Bronchial epithelial cell (primary cell): ENCODE measurements at places on chromosomes 13 and 19.
A peak's percentile ranks its signal among the peaks of the same experiment; 100 is the strongest.

- no peak for DNase-seq
Measured at GRCh38 chr13:51794964-51795363, 9.0 kb downstream of the DHRS12 start.

GRCh38 chr19:40357640-40358039 is 9.1 kb downstream of the PLD3 start:
- DNase-seq = no peak

DNA sequence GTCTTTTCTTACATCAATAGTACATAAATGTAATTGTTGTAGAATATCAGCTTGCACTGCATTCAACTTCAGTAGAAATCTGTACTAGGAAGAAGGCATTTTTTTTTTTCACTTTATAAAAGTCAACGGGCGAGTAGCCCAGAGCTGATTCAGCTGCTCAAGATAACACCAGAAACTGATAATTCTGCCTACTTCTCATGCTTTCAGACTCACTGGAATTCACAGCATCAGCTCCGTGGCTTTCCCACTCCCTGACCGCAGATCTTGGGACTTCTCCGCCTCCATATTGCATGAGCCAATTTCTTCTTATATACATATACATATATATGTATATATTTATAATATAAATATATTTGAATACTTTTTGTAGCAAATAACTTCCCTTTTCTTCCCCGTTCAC is 263.1 kb upstream of the RXFP2 start:
- DNase-seq = no peak

DNA sequence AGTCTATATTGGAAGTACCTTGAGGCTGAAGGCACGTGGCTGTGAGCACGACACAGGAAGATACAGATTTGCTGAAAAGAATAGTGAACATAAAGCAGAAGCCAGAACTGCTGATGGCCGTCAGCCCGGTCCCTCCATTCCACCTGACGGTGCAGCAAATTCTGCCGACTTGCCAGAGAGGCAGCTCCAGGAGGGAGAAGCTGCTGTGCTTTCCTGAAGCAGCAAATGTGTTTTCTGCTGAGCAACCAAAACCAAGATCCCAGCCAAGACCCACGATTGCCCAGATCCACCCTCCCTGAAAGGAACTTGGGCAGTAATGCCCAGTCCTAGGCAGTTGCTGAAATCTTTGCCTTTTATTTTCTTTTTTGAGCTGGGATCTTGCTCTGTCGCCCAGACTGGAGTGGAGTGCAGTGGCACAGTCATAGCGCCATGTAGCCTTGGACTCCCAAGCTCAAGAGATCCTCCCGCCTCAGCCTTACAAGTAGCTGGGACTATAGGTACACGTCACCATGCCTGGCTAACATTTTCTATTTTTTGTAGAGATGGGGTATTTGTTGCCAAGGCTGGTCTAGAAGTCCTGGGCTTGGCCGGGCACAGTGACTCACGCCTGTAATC is 7.0 kb upstream of the RCN3 start:
- no peak for DNase-seq

GRCh38 chr13:38530492-38530891 is 156.4 kb upstream of the FREM2 start:
- DNase-seq = peak; percentile 24

DNA sequence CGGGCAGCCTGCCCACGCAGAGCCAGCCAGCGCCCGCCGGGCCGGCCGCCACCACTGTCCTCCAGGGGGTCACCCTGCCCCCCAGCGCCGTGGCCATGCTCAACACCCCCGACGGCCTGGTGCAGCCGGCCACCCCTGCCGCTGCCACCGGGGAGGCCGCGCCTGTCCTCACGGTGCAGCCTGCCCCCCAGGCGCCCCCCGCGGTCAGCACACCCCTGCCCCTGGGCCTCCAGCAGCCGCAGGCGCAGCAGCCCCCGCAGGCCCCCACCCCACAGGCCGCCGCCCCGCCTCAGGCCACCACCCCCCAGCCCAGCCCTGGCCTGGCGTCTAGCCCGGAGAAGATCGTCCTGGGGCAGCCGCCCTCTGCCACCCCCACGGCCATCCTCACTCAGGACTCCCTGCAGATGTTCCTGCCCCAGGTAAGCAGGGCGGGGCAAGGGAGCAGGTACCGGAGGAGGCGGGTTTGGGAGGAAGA is 32.3 kb upstream of the EHD2 start:
- DNase-seq = no peak

DNA sequence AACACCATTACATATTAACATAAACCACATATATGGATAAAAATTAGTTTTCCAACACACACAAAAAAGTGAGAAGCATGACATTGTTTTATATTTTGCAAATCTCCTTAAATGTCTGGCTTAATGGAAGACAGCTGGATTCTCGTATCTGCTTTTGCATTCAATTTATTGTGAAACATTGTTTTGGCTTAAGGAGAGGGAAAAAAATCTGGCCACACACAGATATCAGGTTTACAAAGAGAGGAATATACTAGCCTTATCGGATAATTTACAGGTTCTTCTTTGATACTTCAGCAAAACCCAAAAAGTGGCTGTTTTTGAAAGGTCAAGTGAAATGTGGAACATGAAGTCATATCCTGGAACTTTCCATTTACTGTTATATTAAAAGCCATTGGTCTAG is 523.5 kb upstream of the ARGLU1 start:
- no peak for DNase-seq

DNA sequence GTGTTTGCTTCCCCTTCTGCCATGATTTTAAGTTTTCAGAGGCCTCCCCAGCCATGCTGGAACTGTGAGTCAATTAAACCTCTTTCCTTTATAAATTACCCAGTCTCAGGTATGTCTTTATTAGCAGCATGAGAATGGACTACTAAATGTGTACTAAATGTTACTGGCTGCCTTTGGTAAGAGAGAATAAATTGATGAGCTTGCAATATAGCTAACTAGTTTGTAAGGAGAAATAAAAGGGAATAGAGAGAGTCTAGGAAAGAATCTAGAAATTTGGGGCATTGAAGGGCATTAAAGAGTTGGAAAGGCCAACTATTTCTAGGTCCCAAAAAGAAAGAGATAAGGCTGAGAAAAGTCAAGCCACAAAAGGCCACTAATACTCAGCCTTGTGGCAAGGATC is 5.5 kb upstream of the SOHLH2 start:
- DNase-seq = no peak

DNA sequence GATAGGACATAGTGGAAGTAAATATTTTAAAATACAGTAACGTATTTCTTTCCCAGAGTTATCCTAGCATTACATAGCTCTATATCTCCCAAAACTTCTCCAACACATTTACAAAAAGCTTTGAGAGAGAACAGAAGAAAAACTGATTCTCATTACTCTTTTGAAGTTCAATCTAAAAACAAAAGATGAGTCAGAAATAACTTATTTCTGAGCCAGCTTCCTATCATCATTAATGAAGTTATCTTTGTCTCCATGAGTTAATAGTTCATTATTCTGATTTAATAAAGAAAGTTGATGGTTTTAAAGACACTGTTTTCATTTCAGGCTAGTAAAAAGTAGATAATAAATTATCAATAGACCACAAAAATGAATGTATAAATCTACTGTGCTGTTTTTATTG is 446.7 kb upstream of the SPRY2 start:
- no peak for DNase-seq

DNA sequence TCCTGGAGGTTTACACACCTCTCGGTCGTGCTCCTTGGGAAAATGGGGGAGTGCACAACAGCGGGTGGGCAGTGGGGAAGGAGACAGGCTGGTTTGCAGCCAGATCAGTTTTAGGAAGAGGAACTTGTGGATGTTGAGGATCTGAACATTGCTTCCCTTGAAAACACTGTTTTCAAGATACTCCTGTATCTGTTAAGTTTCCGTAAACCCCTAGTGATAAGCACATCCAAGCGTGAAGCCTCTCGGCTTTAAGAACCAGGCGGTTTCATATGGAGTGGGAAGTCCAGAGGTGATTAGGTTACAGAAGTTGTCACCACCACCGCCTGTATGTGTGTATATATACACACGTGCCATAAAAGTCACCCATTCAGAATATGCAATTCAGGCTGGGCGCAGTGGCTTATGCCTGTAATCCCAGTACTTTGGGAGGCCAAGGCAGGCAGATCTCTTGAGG is 47.4 kb downstream of the SIPA1L3 start:
- no peak for DNase-seq

- no peak for DNase-seq
Measured at GRCh38 chr13:79281339-79281747, 124.7 kb downstream of the RBM26 start.

DNA sequence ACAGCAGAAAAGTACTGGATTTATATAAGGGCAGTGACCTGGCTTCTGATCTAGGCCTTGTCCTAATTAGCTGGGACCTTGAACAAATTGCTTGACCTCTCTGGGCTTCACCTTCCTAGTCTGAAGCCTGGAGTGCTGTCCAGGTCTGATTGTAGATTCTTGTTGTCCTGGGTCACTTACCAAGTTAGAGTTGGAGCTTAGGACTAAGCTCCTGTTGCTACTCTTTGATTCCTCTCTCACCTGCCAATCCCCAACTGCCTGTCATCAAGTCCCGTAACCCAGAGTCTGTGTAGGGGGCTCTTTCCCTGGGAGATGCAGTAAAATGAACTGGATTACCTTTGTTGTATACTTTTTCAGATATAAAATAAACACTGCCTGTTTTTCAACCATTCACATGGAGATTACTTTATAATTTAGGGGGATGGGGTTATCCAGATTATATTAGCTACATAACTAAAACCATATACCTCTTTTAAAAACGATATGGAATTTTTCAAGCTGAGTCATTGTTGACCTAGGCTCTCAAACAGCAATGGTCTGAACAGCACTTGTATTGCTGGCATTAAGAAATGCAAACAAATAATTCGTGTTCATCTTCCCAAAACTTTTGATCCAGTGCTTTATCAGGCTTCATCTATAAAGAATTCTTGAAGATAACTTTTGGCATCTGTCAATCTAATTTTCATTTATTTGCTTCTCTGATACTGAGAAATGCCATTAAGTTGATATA is 5.8 kb downstream of the ARHGAP35 start:
- DNase-seq = peak; percentile 66

- no peak for DNase-seq
Measured at GRCh38 chr13:54394085-54394700, 1365.6 kb downstream of the OLFM4 start.

- no peak for DNase-seq
Measured at GRCh38 chr19:22901431-22902130, 69.5 kb downstream of the ZNF723 start.

DNA sequence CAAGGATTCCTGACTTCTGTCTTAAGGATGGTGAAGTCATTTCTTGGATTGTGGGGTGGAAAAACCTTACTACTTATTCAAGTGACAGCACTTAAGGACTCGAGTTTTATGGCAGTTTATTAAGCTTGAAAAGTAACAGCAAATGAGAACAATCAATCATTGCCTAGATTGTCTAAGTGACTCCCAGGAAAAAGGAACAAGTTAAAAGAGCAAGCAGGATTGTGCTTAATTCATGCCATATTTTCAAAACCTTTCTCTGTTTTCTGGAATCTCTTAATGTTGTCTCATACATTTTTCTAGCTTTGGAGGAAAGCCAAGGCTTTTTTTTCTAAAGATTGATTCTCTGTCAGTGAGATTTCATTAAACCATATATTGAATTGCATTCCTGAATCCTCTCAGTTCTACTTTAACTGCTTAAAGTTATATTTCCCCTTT is 236.2 kb upstream of the HTR2A start:
- DNase-seq = no peak

GRCh38 chr19:39874404-39874803 is 28.2 kb upstream of the FBL start:
- DNase-seq = no peak

- no peak for DNase-seq
Measured at GRCh38 chr19:45785097-45785496, 2.8 kb upstream of the DMPK start.

DNA sequence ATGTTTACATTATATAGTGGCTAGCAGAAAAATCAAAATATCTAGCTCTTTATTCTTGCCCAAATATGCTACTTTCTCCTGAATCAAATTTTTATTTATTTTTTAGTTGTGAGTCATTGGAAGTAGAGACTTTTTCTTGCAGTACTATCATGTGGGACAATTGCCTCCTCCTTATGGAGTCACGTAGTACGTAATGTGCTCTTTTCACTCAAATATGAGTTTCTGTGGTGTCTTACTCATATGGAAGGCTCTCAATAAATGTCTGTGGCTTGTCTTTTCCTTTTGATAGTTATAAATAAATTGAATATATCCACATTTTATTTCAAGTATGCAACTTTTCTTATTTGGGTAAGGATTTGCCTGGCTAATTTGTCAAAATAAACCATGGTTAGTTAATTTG is 1411.0 kb upstream of the SLC10A2 start:
- no peak for DNase-seq

DNA sequence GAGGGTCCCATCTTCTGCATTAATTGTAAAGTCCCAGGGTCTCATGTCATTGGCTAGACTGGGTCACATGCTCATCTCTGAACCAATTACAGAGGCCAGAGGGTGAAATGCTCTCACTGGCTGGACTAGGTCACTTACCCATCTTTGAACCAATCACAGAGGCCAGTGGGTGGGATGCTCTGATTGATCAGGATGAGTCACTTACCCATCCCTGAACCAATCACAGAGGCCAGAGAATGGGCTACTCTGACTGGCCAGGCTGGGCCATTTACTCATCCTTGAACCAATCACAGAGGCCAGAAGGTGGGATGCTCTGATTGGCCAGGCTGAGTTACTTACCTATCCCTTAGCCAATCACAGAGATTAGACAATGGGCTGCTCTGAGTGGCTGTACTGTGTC is 5.3 kb downstream of the MISP start:
- peak; percentile 64 for DNase-seq

- DNase-seq = peak; percentile 35
Measured at GRCh38 chr19:1064661-1065605, 2.0 kb upstream of the ARHGAP45 start.

DNA sequence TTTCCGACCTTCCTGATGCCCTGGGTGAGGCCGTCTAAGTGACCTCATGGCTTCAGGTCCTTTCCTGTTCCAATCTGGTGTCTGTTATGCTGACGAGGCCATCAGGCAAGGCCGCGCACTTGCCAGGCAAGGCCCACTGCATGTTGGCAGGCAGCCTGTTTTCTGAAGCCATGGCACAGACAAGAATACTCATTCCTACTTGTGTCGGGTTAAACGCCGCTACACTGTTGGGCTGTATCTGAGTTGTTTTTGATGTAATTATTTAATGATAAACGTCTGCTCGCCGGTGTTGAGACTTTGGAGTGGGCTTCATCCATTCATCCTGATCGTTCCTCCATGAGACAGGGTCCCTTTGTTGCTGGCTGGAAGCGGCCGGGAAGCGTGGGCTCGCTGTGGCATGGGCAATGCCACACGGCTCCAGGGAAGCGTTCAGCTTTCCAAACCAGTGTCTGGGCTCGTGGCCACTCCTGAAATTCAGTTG is 92.1 kb downstream of the ATP11A start:
- DNase-seq = no peak
